ENCODE measurements at places on chromosomes 12 and 14.

DNA sequence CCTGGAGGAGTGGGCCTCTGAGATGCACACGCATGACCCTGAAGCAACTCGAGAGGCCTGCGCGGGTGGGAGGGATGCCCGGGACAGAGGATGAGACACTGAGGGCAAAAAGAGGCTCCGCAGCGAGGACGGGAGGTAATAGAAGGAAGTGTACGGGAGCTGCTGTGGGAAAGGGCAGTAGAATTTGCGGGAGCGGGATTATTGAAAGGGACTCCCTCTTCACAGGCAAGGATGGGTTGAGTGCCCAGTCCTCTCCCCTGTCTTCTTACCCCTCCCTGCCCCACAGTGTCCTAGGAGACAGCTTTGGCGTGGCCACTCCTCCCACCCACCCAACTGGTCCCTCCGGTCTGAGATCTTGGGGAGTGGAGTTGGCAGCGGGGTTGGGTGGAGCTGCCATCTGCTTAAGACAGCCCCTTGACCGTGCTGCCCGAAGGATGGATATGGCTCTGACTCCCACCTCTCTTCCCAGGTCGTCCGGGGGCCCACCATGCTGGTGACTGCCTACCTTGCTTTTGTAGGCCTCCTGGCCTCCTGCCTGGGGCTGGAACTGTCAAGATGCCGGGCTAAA lies 15.7 kb upstream of the ESPL1 start:
- DNase-seq, result no peak

DNA sequence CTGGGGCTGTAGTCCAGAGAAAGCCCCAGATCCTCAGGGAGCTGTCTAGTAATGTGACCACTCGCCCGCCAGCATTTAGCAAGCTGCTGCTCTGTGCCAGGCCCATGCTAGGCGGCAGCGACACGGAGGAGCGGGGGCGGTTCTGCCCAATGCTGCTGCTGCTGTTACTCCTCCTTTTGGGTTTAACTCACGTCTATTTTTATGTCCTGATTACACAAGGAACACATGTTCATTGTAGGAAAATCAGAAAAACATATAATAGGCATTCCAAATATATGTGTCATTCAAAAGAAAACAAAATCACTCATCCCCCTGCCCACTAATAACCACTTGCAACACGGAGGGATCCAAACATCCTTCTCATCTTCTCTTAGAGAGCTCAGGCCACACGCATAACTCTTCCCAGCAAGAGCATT lies 30.4 kb downstream of the CCDC92 start:
- no peak for DNase-seq

DNA sequence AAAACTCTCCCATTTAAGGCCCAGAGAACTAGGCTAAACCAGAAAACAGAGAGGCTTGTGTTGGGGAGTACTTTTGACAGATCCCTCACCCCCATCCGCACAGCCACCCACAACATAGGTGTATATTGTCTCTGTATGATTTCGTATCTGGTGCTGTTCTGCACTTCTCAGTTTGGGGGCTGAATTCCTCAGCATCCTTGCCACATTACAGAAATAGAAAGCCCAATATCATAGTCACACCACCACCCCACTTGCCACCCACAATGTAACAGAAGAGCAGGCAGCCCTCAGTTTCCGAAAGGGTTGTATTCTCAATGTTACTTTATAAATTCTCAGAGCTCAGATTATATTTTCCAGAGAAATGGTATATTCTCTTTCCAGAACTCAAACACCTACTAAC lies 950.9 kb downstream of the DIO2 start:
- DNase-seq, result no peak

- no peak for DNase-seq
These were observed 67.7 kb downstream of the BCL2L14 start for GRCh38 chr12:12138203-12139154.

DNA sequence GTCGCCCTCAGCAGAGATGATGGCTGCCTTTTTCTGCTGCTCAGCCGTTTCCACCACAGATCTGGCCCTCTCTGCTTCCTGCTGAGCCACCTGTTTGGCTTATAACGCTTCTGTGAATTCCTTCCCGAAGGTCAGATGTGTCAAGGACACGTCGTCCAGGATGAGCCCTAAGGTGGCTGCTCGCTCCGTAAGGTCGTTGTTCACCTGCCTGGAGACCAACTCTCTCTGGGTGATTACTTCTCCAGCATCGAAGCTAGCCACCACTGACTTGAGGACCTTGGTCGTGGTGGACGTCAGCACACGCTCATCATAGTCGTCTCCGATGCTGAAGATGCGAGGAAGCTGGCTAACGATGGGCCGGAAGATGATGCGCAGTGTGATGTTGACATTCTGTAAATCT lies 11.7 kb upstream of the ASB8 start:
- DNase-seq, result no peak

Measured in T-cell (primary cell).